ENCODE measurements at places on chromosomes 5 and 9. TPM values are rescaled to one million over a fixed set of nuclear protein-coding genes. Genes with fewer than 3 reads are reported as not detected.

The C9 gene
- total RNA-seq: not detected

- no peak for DNase-seq
Observed at GRCh38 chr9:98159301-98159700, 33.1 kb downstream of the CORO2A start.

DNA sequence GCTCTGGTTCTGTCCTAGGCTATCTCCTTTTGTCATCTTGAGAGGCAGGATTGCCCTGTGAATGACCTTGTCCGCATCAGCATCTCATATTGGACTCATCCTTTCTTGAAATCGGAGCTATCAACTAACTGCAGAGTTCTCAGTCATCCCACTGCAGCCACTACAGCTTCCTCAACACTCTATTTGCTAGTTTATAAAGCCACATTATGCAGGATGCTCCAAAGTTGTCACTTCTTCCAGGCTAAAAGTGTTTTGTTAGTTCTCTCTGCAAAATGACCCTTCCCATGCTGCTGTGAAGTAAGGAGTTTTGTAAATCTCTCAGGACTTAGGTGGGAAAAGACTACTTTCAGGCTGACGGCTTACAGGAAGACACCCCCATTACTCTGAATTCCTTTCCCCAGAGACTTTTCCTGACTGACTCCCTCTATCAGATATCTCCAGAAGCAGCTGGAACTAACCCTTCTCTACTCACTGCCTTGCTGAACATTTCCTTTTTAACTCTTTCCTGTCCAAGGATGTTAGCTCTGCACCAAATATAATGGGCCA, 257.6 kb downstream of the NFIB start:
- DNase-seq: no peak

GRCh38 chr5:173328844-173329490, 753 bp upstream of the STC2 start:
- DNase-seq: no peak

DNA sequence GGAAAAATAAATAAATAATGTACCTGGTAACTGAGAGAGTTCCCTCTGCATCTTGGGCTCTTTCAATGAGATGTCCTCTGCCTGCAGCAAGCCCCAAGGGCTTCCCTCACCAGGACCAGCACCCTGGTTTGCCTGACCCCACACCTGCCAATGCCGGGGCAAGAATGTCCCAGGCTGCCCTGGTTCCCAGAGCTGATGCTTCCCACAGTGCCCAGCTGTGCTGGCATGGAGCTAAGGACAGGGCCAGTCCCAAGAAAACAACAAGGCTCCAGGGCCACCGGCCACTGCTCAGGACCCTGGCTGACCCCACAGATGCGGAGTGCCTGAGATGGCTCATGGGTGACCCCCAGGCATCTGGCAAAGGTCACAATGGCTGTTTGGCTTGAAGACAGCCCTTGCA, 123.5 kb downstream of the KCNIP1 start:
- peak; percentile 61 for DNase-seq

All from spleen (tissue), 13 donors.